ENCODE measurements at places on chromosomes 5 and 9. TPM values are rescaled to one million over a fixed set of nuclear protein-coding genes. Genes with fewer than 3 reads are reported as not detected.

Gene NKD2
- total RNA-seq, result not detected

Gene CACFD1
- total RNA-seq, result 18.8 TPM

Gene ARSI
- 2.4 TPM for total RNA-seq

Gene AJM1
- total RNA-seq, result 7.5 TPM

DNA sequence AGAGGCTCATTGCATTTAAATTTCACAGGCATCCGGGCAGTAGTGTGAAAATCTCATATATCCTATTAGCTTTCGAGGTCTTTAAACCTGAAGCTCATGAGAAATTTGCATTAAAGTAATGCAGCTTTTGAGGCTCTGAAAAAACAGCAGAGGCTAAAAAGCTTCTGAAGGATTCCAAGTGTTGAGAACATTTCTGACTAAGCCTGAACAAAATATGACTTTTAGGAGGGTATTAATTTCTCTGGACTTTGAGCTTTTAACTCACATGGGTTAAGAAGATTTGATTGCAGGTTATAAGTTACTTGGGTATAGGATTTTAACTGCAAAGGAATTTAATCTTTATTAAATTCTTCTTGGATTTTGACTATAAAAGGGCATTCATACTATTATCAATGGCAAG is 743.9 kb downstream of the TLE1 start:
- DNase-seq, result no peak

GRCh38 chr5:134427540-134428041 is 15.9 kb upstream of the CDKN2AIPNL start:
- no peak for DNase-seq

GRCh38 chr9:110626101-110626829 is 42.3 kb upstream of the MUSK start:
- no peak for DNase-seq

- DNase-seq, result no peak
Measured at GRCh38 chr9:20217596-20217995, 404.7 kb downstream of the MLLT3 start.

- DNase-seq, result no peak
Measured at GRCh38 chr5:169717288-169717687, 80.2 kb downstream of the DOCK2 start.

- DNase-seq, result no peak
Measured at GRCh38 chr5:144191998-144192397, 21.3 kb downstream of the KCTD16 start.

Measured in chondrocyte (in vitro differentiated cells).